ENCODE measurements at places on chromosomes 2 and 18.
A peak's percentile ranks its signal among the peaks of the same experiment; 100 is the strongest.

- H3K36me3 ChIP-seq: no peaks in the 10 kb centered on the region
- no peak for DNase-seq
- H3K4me3 ChIP-seq: no peak overlapping the region
- no peaks in the 10 kb centered on the region for H3K4me1 ChIP-seq
- H3K27me3 ChIP-seq: no peaks in the 10 kb centered on the region
Measured at GRCh38 chr18:34128436-34128835, 96.3 kb downstream of the NOL4 start.

DNA sequence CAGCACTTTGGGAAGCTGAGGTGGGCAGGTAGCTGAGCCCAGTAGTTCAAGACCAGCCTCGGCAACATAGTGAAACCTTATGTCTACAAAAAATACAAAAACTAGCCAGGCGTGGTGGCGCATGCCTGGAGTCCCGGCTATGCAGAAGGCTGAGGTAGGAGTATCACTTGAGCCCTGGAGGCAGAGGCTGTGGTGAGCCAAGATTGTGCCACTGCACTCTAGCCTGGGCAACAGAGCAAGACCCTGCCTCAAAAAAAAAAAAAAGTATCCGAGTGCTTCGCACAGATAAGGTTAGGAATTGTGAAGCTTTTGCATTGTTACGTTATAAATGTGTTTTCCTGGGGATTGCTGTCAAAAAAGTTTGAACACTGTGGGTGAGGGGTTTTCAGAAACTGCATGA lies 4.1 kb downstream of the CTDSP1 start:
- no peak overlapping the region for H3K4me3 ChIP-seq
- peaks cover 10% of the 10 kb centered on the region for H3K36me3 ChIP-seq
- H3K27ac ChIP-seq: no peak overlapping the region
- H3K27me3 ChIP-seq: no peaks in the 10 kb centered on the region
- H3K4me1 ChIP-seq: peaks cover 39% of the 10 kb centered on the region

- no peak for DNase-seq
- no peak overlapping the region for H3K27ac ChIP-seq
- no peaks in the 10 kb centered on the region for H3K36me3 ChIP-seq
- H3K4me1 ChIP-seq: no peaks in the 10 kb centered on the region
- no peaks in the 10 kb centered on the region for H3K27me3 ChIP-seq
- H3K4me3 ChIP-seq: no peak overlapping the region
Measured at GRCh38 chr2:168293766-168294165, 46.4 kb upstream of the STK39 start.

DNA sequence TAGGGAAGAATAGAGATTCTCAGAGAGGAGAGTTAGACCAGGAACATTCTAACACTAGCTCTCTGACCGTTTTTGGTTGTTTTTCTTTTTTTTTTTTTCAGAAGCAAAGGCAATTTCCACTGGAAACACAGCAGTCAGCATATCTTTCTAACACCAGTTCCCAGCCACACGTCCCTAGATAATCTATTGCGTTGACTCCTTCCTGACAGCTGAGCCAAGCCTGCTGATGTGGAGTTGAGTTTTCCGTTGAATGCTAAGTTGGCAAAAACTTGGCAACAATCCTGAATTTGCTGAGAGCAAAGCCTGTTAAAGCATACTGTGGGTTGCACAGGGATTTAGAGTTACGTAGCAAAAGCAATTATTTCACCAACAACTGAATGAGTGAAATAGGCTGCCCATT lies 19.3 kb downstream of the GAD1 start:
- H3K27ac ChIP-seq: no peak overlapping the region
- no peaks in the 10 kb centered on the region for H3K36me3 ChIP-seq
- H3K4me1 ChIP-seq: no peaks in the 10 kb centered on the region
- H3K27me3 ChIP-seq: peaks cover 6% of the 10 kb centered on the region
- DNase-seq: no peak
- no peak overlapping the region for H3K4me3 ChIP-seq

DNA sequence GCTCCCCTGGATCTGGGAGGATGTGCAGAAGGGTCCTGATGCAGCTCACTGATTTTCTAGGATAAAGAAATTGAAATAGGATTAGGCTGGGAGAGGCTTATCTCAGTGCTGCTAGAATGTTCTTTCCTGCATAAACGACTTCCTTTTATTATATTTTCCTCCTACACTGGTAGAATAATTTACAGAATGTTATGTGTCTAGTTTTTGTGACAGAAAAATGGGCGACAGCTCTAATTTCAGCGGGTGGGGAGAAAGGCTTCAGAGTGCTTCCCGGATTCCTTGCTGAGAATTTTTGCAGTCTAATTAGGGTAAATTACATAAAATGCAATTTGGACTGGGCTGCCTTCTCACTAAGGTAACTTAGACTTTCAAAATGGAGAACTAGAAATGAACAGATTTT lies 66.2 kb downstream of the SKA1 start:
- DNase-seq: no peak
- no peaks in the 10 kb centered on the region for H3K27me3 ChIP-seq
- H3K4me3 ChIP-seq: no peak overlapping the region
- no peak overlapping the region for H3K27ac ChIP-seq

GRCh38 chr2:96507957-96508520 lies 2.9 kb upstream of the NEURL3 start:
- H3K4me3 ChIP-seq: peak overlapping the region; percentile 43
- H3K27me3 ChIP-seq: peaks cover 4% of the 10 kb centered on the region
- peaks cover 11% of the 10 kb centered on the region for H3K4me1 ChIP-seq
- peak; percentile 85 for DNase-seq
- H3K27ac ChIP-seq: no peak overlapping the region

GRCh38 chr18:54558609-54559585 lies 32.1 kb upstream of the DYNAP start:
- H3K36me3 ChIP-seq: no peaks in the 10 kb centered on the region
- no peaks in the 10 kb centered on the region for H3K27me3 ChIP-seq
- no peak overlapping the region for H3K27ac ChIP-seq
- no peak overlapping the region for H3K4me3 ChIP-seq
- no peaks in the 10 kb centered on the region for H3K4me1 ChIP-seq

GRCh38 chr2:26016012-26016705 lies 17.7 kb upstream of the RAB10 start:
- H3K4me1 ChIP-seq: no peaks in the 10 kb centered on the region
- no peaks in the 10 kb centered on the region for H3K27me3 ChIP-seq
- no peak overlapping the region for H3K27ac ChIP-seq
- no peak for DNase-seq
- no peak overlapping the region for H3K4me3 ChIP-seq

DNA sequence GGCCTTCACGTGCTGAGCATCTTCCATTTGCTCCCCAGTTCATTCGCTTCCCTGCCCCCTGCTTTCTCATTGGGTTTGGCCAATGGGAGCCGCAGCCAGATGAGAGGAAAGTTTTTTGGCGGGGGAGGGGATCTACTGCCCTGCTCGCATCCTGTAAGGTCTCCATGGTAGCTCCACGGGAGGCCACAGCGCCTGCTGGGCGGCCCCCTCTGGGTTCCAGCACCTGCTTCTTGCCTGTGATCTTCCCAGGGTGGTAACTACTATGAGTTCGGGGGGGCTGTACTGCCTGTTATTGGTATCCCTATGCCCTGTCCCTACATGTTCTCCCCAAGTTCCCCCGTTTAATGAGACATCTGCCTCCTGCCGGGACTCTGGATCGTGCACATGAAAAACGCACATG lies 57.2 kb downstream of the INPP5D start:
- no peaks in the 10 kb centered on the region for H3K27me3 ChIP-seq
- no peak overlapping the region for H3K4me3 ChIP-seq
- peaks cover 6% of the 10 kb centered on the region for H3K36me3 ChIP-seq
- no peak overlapping the region for H3K27ac ChIP-seq

- H3K27ac ChIP-seq: no peak overlapping the region
- no peaks in the 10 kb centered on the region for H3K27me3 ChIP-seq
- no peaks in the 10 kb centered on the region for H3K4me1 ChIP-seq
- no peak for DNase-seq
- no peaks in the 10 kb centered on the region for H3K36me3 ChIP-seq
- H3K4me3 ChIP-seq: no peak overlapping the region
Measured at GRCh38 chr2:158025255-158025996, 76.2 kb upstream of the UPP2 start.

GRCh38 chr2:160730296-160730995 lies 236.8 kb upstream of the RBMS1 start:
- no peaks in the 10 kb centered on the region for H3K36me3 ChIP-seq
- no peak for DNase-seq
- no peak overlapping the region for H3K4me3 ChIP-seq
- H3K27me3 ChIP-seq: no peaks in the 10 kb centered on the region

DNA sequence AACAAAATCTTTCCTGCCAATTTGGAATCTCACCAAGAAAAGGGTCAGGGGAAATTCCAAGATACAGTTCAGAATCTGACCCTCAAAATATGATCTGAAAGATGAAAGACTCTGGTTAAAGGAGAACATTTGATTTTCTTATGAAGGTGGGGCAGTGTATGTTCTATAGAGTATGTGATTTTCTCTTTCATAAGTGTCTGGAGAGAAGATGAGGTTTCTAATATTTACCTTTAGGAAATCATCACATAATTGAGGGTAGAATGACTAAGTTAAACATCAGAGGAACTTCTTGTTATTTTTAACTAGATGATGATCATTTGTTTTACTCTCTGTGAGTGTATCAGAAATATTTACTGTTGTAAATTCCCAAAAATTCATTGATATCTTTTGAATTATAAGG lies 27.8 kb upstream of the MBOAT2 start:
- H3K4me1 ChIP-seq: no peaks in the 10 kb centered on the region
- DNase-seq: no peak

- H3K36me3 ChIP-seq: no peaks in the 10 kb centered on the region
- H3K27me3 ChIP-seq: no peaks in the 10 kb centered on the region
- no peak overlapping the region for H3K4me3 ChIP-seq
Measured at GRCh38 chr2:28250006-28250405, 142.7 kb upstream of the FOSL2 start.

DNA sequence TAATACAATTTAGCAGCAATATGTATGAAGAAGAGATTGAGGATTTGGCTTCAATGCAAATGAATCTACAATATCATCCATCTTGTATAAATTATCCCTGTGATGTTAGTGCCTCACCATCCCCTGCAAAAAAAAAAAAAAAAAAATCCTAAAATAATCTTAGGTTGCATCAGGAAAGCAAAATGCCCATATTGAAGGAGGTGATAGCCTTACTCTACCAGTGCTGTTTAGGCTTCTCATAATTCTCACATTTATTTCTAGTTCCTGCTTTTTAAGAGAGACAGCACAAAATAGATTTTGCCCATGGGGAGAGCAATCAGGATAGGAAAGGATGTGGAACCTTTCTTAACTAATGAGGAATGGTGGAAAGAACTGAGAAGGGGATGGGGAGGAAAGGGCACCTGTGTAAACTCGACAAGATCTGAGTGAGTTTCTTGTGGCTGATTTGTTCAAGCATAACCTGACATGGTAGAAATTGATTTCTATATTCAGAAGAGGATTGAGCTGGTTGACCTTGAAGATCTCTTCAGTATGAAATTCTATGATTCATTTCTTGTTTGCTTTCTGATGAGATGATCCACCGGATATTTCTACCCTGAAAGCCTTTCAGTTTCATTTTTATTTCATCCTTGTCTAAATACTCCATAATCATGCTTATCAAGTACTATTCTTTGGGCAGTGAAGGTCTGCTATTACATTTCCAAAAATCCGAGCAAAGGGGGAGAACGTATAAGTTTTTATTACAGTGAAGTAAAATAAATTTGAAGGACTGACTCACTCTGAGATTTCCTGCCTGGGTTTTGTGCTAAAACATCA lies 391.2 kb downstream of the PTPRM start:
- peak overlapping the region; percentile 10 for H3K27ac ChIP-seq
- no peaks in the 10 kb centered on the region for H3K36me3 ChIP-seq
- no peaks in the 10 kb centered on the region for H3K4me1 ChIP-seq
- H3K4me3 ChIP-seq: no peak overlapping the region
- DNase-seq: no peak

DNA sequence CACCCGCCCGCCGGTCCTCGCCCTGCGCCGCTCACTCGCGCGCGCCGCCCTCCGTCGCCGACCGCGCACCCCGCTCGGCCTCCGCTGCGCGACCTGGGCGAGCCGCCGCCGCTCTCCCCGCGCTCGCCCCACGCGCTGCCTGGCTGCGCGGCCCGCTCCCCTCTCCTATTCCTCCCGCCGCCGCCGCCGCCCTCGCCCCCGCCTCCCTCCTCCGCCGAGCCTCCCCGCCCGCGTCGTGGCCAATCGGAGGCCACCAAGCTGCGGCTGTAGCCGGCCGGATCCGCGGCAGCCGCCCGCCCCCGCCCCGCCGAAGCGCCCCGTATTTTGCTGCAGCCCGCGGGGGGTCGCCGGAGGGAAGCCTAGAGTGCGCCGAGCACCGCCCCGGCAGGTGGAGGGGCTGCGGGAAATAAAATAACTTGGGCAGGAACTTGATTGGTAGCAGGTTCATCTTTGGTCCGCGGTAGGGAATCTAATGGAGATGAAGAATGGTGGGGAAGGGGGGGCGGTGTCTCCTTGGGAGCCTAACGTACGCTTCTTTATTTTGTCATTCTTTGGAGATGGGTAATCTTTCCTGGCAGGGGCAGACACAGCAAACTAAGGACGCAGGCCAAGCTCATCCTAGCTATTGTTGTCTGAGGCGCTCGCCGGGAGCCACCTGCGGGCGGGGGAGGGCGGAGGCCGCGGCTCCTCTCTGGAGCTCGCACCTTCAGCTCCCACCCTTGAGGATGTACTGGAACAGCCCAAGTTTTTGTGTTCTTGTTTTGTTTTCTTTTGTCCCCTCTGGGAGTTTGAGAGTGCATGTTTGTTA lies 1.1 kb upstream of the CDH2 start:
- H3K4me1 ChIP-seq: no peaks in the 10 kb centered on the region
- no peak overlapping the region for H3K27ac ChIP-seq
- no peak for DNase-seq

DNA sequence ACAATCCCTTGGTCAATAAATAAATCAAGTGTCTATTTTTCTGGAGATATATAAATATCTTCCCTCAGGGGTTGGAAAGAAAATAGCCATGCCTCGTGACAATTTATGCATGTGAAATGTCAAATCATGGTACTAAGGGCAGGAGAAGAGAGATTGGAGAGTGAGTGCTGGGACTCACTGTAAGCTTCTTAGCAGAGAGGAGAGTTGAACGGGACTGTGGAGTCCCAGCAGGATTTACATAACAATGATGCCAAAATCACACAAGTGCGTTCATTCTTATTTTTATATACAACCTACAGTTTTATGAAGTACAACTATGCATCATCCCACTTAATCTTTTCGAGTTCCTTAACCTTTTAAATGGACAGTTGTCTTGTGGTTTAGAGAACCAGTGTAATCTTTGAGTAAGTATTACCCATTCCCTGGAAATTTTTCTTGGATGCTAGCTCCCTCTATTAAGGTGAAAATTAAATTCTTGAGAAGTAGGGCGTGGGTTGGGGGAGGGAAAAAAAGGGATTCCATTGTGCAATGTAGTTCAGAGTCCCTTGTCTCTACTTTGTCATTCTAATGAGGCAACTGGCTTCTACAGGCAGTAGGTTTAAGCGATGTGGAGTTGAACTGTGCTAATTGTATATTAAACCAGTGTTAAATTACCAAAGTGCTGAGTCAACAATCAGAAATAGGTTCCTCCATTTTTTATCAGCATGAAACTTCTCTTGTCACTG lies 143.6 kb upstream of the EPHA4 start:
- no peak overlapping the region for H3K27ac ChIP-seq
- no peaks in the 10 kb centered on the region for H3K27me3 ChIP-seq
- no peaks in the 10 kb centered on the region for H3K36me3 ChIP-seq

- no peak overlapping the region for H3K4me3 ChIP-seq
- no peaks in the 10 kb centered on the region for H3K36me3 ChIP-seq
- H3K27ac ChIP-seq: no peak overlapping the region
- DNase-seq: no peak
- no peaks in the 10 kb centered on the region for H3K27me3 ChIP-seq
- peaks cover 30% of the 10 kb centered on the region for H3K4me1 ChIP-seq
Measured at GRCh38 chr2:1521191-1521877, 108.1 kb downstream of the TPO start.

- no peak for DNase-seq
- no peaks in the 10 kb centered on the region for H3K36me3 ChIP-seq
- H3K4me1 ChIP-seq: no peaks in the 10 kb centered on the region
- H3K27ac ChIP-seq: no peak overlapping the region
- no peak overlapping the region for H3K4me3 ChIP-seq
- H3K27me3 ChIP-seq: no peaks in the 10 kb centered on the region
Measured at GRCh38 chr2:55917713-55918390, 5.7 kb downstream of the EFEMP1 start.

Data from CD8-positive, alpha-beta memory T cell (primary cell).